Stimulated activated CD4-positive, alpha-beta T cell treated with anti-CD3 and anti-CD28 coated beads, Interleukin-1b, Interleukin-23, amount 100 ng/mL, for 24 hours (primary cell): ENCODE measurements at places on chromosomes 3 and 15.

DNA sequence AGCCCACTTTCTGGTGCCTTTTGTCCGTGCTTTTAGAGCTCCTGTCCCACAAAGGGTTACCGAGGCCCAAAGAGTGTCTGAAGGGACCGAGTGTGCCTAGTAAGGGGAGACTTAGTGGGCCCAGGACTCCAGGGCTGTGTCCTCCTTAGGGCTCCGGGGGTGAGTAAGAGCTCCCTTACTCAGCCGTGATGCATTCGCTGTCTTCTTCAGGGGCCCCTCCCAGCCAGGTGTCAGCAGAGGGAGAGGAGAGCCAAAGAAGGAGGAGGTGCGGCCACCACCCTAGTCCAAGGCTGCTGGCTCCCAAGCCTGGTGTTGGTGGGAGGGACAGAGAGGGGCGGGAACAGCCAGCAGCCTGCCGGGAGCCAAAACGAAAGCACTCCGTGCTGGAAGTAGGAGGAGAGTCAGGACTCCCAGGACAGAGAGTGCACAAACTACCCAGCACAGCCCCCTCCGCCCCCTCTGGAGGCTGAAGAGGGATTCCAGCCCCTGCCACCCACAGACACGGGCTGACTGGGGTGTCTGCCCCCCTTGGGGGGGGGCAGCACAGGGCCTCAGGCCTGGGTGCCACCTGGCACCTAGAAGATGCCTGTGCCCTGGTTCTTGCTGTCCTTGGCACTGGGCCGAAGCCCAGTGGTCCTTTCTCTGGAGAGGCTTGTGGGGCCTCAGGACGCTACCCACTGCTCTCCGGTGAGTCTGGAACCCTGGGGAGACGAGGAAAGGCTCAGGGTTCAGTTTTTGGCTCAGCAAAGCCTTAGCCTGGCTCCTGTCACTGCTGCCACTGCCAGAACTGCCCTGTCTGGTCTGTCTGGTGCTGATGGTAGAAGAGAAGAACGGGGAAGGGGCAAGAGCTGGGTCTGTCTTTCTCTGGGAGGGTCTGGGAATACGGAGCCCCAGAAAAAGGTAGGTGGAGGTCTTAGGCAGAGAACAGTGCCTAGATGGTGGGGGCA lies at the start of gene IL17RC:
Gene IL17RC (plus strand): TSS at position 365 of the 947 bp plus-strand sequence. CDS start 218 bp downstream, at position 583.
- DNase-seq: no peak

- no peak for DNase-seq
Observed at GRCh38 chr3:98185180-98185579, 18.7 kb downstream of the OR5H15 start.

GRCh38 chr15:83721981-83722380 lies 68.1 kb downstream of the ADAMTSL3 start:
- no peak for DNase-seq

DNA sequence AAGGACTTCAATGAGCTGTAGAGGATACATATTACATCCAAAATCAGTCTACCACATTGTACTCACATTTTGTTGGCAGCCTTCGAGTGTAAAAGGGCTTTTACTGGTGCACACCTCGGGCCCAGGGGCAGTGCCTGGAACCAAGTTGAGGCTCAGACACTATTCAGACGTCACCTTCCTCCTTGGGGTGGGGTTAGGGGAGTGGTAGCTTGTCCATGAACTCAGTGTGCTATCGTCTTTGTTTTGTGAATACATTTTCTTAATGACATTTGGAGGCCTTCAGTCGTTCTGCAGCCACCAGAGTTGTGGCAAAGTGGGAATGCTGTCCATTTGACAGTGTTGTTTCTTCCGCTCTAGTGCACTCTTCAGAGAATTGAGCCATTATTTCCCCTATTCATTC lies 114.2 kb downstream of the PGPEP1L start:
- no peak for DNase-seq
